Activated CD4-positive, alpha-beta T cell treated with anti-CD3 and anti-CD28 coated beads for 4 hours (primary cell): ENCODE measurements at places on chromosomes 16 and 17.

DNA sequence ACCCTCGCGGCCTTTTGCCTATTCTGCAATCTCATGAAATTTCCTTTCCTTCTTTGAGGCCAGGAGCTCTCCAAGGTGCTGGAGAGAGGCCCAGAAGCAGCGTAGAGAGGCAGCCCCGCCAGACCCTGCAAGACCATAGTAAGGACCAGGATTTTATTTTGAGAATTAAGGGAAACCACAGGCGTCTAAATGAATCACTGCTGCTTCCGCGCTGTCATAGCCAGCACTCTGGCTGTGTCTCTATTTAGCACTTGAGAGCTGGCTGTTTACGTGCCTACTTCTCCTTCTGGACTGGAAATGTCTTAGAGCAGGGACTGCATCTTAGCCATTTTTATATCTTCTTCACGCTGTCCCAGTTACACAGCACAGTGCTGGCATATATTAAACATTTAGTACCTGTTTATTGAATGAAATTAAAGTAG is 37.6 kb upstream of the PIRT start:
- DNase-seq = no peak

DNA sequence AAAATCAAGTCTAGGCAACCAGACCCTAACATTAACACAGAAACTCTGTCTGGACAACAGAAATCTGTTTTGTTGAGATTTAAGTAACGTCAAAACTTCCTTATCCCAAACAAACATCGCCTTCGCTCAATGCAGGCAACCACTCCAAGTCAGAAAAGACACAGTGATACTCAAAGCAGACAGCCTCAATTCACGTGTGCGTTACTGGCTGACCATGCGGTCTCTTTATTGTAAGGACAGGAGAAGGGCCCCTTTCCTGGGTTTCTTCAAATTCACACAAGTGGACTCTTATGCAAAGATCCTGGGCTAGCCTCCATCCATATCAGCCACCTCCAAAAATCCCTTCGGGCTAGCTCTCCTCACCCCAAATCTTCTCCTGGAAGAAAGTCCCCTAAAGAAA is 467.7 kb downstream of the SOX9 start:
- DNase-seq = no peak

GRCh38 chr16:7548796-7549318 is 216.2 kb downstream of the RBFOX1 start:
- DNase-seq = no peak

GRCh38 chr17:67636312-67636711 is 81.4 kb upstream of the NOL11 start:
- no peak for DNase-seq

- no peak for DNase-seq
Measured at GRCh38 chr16:68061396-68061795, 23.8 kb upstream of the NFATC3 start.

DNA sequence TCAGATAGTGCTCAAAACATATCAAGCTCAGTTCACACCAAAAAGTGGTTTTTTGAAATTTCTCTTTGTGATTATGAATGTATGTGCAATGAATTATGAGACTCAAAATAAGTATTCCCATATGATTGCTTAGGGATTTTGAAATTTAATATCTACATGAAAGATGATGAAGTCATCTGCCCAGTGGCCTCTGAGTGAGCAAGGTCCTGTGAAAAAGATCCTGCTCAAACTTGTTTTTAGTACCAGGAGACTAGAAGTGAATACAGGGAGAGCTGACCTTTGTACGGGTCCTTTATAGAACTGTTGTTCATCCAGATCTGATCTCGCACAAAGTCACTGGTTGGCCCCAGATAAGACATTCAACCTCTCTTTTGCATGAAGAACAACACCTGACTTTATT is 151.9 kb upstream of the MAF start:
- no peak for DNase-seq

DNA sequence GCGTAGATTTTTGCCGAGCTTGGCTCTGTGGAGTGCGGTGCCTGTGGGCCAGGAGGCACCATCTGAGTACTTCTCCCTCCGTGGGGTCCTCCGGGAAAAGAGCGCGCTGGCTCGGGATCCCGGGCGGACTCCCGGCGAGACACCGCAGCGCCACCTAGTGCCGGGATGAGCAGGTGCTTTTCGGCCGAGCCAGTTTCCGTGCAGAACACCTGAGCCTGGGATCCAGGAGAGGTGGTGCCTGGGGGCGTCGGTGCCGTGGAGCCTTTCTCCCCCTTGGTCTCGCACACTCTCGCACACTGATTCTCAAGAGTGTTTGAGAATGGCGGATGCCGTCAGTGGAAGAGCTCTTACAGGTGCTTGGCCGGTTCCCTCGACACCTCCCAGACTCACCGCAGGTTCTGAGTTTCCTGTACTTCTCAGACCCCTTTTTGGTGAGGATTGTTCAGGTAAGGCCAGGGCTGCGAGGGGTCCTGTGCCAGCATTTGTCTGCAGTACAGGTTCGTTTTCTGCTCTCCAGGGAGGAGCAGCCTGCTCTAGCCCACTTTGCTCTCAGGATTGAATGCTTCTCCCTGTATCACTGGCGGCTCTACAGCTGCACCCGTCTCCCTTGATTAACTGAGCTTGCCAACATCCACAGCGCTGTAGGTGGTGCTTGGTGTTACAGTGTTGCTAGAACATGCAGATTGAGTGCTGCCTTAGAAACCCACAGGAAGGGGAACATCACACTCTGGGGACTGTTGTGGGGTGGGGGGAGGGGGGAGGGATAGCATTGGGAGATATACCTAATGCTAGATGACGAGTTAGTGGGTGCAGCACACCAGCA is 23.3 kb downstream of the TBCD start:
- DNase-seq = peak; percentile 32
